ENCODE measurements at places on chromosomes 1 and 21. TPM values are rescaled to one million over a fixed set of nuclear protein-coding genes. Genes with fewer than 3 reads are reported as not detected.

The SIM2 gene
- not detected for total RNA-seq

The CFHR3 gene
- not detected for total RNA-seq

The BMP8B gene
- 0.12 TPM for total RNA-seq

The PDZK1 gene
- total RNA-seq: not detected

The TADA1 gene
- 19.2 TPM for total RNA-seq

The NPPB gene
- not detected for total RNA-seq

The GPR137B gene
- total RNA-seq: 4.6 TPM

The CDC42 gene
- total RNA-seq: 302 TPM

The CSF3R gene
- total RNA-seq: 0.04 TPM

The LINGO4 gene
- total RNA-seq: not detected

The OVAAL gene
- total RNA-seq: not detected

DNA sequence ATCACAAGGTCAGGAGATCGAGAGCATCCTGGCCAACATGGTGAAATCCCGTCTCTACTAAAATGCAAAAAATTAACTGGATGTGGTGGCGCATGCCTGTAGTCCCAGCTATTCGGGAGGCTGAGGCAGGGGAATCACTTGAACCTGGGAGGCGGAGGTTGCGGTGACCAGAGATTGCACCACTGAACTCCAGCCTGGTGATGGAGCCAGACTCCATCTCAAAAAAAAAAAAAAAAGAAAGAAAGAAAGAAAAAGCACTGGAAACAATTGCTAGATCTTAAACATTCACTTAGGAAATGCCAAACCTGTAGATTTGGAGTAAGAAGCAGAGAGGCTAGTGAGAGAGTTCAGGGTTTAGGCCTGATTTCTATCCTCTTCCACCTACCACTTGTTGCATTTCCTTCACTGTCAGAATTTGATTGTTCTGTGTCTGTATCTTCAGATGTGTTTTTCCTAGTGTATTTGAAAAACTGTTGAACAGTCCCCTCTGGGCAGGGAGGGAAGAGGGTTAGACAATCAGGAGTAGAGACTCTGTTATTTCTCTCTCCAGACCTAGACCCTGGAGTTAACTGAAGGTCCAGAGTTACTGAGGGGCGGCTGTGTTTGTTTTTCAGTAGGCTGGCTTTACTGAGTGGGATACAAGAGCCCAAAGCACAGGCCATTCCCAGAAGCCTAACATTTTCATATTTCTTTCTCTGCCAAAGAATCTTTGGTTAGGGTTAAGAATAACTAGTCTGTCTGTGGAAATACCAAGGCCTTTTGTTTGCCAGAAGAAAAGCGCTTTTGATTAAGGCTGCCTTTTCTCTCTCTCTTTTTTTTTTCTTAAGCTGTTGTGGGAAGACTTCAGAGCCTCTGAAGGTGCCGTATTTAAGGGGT lies 31.1 kb upstream of the MACF1 start:
- H3K27me3 ChIP-seq: no peaks in the 10 kb centered on the region
- no peak for DNase-seq

GRCh38 chr1:244450597-244451538 lies 841 bp downstream of the ADSS2 start:
- H3K27me3 ChIP-seq: no peaks in the 10 kb centered on the region
- peak overlapping the region; percentile 96 for H3K27ac ChIP-seq
- H3K4me1 ChIP-seq: peaks cover 45% of the 10 kb centered on the region
- peak overlapping the region; percentile 93 for H3K4me3 ChIP-seq

DNA sequence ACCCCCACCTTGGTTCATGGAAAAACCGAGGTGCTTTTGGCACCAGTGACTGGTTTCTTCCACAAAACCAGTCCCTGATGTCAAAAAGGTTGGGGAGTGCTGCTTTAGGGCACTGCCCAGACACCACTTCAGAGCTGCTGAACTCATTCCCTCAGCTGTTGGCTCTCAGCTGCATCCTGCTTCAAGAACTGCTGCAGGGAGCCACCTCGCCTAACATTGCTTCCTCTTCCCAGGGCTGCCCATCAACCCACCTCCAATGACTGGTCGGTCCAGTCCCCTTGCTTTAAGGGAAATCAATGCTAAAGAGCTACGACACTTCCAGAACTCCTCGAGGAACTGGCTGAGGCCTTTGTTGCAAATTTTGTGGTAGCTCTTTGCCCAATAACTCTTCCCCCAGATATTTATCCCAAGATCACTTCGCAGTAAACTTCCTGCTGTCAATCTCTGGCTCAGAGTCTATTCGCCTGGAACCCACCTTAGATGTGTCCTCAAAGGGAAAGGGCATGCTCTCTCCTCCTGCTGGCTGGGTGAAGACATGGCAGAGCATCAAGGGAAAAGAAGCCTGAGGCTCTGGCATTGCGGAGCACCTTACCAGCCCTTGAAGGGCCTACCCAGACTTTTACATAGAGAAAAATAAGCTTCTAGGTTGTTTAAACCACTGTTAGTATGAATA lies 29.0 kb downstream of the C1orf52 start:
- H3K4me1 ChIP-seq: no peaks in the 10 kb centered on the region
- no peak overlapping the region for H3K4me3 ChIP-seq
- peaks cover 6% of the 10 kb centered on the region for H3K27me3 ChIP-seq
- no peak overlapping the region for H3K27ac ChIP-seq
- DNase-seq: no peak
- no peaks in the 10 kb centered on the region for H3K36me3 ChIP-seq

DNA sequence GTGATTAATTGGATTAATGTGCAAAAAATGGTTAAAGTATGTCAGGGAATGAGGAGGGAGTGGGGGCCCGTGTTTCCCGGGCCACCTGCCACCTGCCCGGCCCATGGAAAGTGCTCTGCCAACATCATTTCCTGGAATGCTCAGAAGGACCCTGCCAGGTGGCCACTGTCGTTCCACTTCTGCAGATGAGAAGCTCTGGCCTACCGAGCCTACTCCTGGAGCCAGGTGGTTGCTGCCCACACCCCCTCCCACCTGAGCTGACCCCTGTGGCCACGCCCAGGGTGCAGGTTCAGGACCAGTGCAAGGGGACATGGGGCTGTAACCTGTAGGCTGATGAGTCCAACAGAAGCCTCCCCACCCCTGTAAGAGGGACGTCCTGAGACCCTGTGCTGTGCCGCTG lies 99.7 kb downstream of the PRDM16 start:
- no peak overlapping the region for H3K4me3 ChIP-seq
- H3K4me1 ChIP-seq: peaks cover 2% of the 10 kb centered on the region
- no peaks in the 10 kb centered on the region for H3K36me3 ChIP-seq
- no peak for DNase-seq
- H3K27ac ChIP-seq: no peak overlapping the region

DNA sequence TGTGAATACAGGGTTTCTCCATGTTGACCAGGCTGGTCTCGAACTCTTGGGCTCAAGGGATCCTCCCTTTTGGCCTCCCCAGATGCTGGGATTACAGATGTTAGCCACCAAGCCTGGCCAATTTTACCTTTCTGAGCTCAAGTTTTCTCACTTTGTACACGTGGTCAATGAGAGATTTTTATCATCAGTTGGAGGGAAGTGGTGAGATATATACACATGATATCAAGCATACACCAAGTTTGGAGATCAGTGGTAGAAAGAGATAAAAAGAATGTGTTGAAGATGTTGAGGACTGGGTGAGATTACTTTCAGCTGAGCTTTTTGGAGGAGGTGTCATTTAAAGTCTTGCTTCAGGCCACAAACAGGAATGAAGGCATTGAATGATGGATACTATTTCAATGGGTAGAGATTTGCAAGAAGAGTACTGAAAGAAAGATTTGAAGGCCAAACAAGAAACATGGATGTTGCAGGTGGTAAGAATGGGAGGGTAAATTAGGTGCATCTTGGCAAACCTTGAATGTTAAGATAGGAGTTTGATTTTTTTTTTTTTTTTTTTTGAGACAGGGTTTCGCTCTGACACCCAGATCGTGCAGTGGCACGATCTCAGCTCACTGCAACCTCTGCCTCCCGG lies 3.0 kb upstream of the SESN2 start:
- H3K27ac ChIP-seq: peak overlapping the region; percentile 31
- peaks cover 25% of the 10 kb centered on the region for H3K4me1 ChIP-seq
- H3K36me3 ChIP-seq: peaks cover 9% of the 10 kb centered on the region
- H3K27me3 ChIP-seq: no peaks in the 10 kb centered on the region
- no peak overlapping the region for H3K4me3 ChIP-seq
- DNase-seq: no peak

DNA sequence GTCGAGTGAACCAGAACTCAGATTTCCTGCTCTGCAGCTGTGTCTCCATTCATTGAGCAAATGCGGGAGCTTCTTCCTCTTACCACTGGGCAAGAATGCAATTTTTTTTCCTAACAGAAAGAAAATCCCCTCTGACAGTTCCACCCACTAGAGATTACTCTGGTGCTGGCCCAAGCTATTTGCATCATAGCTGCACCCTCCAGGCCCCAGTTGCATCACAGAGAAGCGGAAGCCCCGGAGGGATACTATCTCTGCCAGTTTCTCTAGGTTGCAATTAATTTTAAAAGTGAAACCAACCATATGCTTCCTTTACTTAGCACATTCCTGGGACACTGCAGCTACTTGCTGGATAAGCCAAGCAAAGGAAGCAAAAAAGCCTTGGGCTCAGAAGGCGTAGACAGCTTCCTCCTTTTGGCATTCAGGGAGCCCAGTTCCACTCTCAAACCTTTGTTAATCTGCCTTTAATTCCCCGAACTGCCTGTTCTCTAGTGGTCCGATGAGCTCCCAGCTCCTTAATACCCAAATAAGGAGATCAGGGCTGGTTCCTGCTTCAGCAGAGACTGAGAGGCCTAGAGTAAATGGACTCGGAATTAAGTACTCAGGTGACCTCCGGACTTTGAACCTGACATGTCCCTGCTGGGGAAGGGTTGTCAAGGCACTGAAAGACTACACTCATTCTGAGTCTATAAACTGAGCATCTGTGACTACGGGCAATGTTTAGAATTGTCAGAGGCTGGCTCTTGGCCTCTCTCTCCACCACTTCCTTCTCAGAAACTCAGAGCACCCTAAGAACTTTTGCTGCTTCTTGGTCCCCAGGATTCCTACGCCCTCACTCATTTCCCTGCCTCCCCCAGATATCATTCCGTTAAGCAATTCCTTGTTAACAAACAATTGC lies 72.5 kb upstream of the TNFSF18 start:
- H3K27me3 ChIP-seq: no peaks in the 10 kb centered on the region
- H3K27ac ChIP-seq: no peak overlapping the region
- no peaks in the 10 kb centered on the region for H3K36me3 ChIP-seq
- no peak for DNase-seq

DNA sequence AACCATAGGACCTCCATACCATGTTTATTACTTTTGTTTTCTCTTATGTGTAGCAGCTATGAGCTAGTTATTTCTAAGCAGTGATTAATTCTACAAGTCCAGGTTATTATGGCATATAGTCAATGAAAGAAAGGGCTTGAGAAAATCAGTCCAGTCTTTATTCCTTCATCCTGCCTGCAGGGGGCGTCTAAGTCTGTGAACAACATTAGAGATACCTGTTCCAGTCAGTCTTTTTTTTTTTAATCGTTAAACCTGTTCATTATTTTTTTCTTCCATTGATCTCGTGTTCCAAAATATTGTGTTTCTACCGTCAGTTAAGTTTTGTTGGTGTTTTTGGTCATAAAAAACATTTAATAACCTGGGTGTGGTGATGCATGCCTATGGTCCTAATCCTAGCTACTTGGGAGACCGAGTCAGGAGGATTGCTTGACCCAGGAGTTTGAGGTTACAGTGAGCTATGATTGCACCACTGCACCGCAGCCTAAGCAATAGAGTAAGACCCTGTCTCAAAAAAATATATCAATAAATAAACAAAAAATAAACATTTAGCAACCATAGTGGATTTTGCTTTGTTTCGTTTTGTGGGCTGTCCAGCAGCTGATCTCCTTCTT lies 29.4 kb upstream of the CD2 start:
- no peak overlapping the region for H3K27ac ChIP-seq
- H3K4me3 ChIP-seq: no peak overlapping the region
- DNase-seq: peak; percentile 73

- no peaks in the 10 kb centered on the region for H3K36me3 ChIP-seq
- no peak for DNase-seq
- H3K4me3 ChIP-seq: no peak overlapping the region
- H3K27ac ChIP-seq: no peak overlapping the region
- no peaks in the 10 kb centered on the region for H3K27me3 ChIP-seq
Observed at GRCh38 chr1:59750328-59751003, 64.3 kb upstream of the HOOK1 start.

DNA sequence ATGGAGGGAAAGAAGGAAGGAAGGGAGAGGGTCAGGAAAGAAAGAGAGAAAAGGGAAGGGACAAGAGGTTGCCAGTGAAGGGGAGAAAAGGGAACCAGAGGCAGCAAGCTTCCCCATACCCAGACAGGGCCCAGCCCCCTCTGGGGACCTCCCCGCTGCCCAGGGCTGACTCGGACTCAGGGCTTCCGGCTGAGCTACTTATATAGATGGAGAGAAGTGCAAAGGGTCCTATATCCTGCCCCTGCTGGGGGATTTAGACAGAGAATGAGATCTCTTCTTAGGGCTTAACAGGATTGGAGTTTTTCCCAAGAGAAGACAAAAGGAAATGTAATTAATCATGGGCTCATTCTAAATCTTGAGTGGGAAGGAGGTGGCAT lies at the start of gene ETV3L:
TSS of gene ETV3L (minus strand) at position 176 of the 377 bp plus-strand sequence. CDS start 285 bp downstream, outside the sequence.
- no peak for DNase-seq
- H3K27me3 ChIP-seq: no peaks in the 10 kb centered on the region
- H3K4me1 ChIP-seq: peaks cover 2% of the 10 kb centered on the region
- no peak within 1 kb of the TSS for H3K4me3 ChIP-seq
- no peak within 1 kb of the TSS for H3K27ac ChIP-seq

GRCh38 chr1:54437783-54438182 lies 31.6 kb upstream of the SSBP3 start:
- DNase-seq: no peak
- no peak overlapping the region for H3K27ac ChIP-seq
- no peaks in the 10 kb centered on the region for H3K27me3 ChIP-seq
